HS-5 (cell line): ENCODE measurements at places on chromosomes 1 and 21.

- DNase-seq, result no peak
These were observed 7.7 kb upstream of the FAM167B start for GRCh38 chr1:32239337-32239736.

DNA sequence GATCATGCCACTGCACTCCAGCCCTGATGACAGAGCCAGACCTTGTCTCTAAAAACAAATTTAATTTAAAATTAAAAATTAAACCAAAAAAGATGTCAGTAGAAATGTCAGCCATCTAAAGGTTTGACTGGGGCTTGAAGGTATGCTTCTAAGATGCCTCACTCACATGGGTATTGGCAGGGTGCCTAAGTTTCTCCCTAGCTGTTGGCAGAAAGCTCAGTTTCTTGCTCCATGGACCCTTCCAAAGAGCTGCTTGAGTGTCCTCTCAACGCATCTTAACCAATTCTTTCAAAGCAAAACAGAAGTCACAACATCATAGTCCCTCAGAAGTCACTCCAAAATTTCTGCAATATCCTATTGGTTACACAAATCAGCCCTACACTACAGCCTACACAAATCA lies 231.0 kb upstream of the ADGRL2 start:
- no peak for DNase-seq

DNA sequence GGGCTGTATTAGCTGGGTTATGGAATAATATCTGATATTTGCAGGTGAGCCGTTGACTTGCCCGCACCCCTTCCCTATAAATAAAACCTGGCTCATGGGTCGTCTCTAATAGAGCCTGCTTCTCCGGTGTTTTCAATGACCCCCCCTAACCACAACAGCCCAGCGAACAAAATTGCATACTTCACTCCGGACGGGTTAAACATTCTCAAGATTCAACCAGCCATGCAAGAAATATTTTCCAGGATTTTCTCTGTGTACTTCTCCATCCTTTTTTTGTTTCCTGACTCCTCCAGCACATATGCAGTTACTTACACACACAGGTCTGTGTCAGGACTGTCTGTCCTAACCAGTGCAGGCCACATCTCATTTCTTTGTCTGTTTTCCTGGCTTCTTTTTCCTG lies 267.7 kb downstream of the ZNF648 start:
- no peak for DNase-seq

DNA sequence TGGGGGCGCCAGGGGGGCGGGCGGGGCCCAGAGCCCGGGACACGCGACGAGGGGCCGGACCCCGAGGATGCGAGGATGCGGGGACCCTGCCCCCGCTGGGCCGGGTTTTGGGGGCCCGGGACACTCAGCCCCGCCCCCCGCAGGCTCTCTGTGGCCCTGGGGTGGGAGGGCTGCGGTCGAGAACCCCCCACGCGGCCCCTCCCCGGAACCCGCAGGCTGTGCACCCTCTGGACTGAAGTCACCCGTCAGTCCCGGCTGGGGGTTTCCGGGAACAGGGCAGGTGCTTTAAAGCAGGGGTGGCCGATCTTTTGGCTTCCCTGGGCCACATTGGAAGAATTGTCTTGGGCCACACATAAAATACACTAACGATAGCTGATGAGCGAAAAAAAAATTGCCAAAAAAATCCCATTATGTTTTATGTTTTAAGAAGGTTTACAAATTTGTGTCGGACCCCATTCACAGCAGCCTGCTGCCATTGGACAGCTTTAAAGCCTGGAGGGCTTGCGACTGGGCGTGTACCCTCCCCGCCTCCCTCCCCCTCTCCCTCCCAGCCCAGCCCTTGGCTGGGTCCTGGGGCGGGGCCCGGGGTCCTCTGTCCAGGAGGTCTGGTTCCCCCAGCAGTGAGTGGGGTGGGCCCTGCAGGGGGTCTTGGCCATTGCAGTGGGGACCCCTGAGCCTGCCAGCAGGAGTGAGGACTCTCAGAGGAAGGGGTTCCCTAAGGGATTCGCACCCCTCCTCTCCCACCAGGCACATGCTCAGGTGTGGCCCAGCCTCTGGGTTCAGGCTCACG lies 21.6 kb upstream of the C1orf159 start:
- no peak for DNase-seq

GRCh38 chr1:187716160-187716559 lies 887.4 kb downstream of the PLA2G4A start:
- no peak for DNase-seq

- no peak for DNase-seq
These were observed 393 bp downstream of the BLZF1 start for GRCh38 chr1:169368406-169368769.

- DNase-seq, result no peak
These were observed 140.6 kb downstream of the RUNX1 start for GRCh38 chr21:34908419-34909055.

- no peak for DNase-seq
These were observed 123.3 kb downstream of the CNIH3 start for GRCh38 chr1:224739303-224739996.

- no peak for DNase-seq
These were observed 38.1 kb upstream of the SYT14 start for GRCh38 chr1:209899948-209900347.

DNA sequence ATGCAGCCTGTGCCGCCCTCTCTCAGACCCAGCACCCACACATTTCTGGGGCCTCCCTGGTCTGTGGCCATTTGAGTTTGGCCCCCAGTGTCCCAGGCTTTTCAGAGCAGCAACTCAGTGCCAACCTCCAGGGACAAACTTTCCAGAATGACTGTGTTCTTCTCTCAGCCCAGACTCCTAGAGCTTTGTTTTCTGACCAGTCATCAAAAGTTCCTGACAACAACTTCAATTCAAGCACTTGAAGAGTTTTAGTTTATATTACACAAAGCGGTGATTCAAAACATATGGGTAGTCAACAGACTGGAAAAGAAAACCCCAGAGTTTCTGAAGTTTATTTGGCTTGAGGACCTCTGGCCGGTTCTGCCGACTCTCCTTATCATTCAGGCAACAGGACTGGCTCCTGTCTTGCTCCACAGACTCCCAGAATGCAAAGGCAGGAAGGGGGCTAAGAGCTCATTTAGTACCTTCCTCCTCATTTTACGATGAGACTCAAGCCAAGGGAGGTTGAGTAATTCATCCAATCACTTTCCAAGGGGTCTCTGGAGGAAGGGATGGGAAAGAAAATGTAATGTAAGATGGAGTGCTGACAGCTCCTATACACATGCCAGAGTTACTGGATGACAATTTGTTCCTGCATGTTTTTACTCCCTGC lies 27.0 kb upstream of the TIAM1 start:
- DNase-seq, result no peak

- DNase-seq, result no peak
These were observed 5.4 kb downstream of the GBP7 start for GRCh38 chr1:89170170-89171066.

GRCh38 chr21:45555251-45555556 lies 13.0 kb upstream of the SLC19A1 start:
- DNase-seq, result no peak

DNA sequence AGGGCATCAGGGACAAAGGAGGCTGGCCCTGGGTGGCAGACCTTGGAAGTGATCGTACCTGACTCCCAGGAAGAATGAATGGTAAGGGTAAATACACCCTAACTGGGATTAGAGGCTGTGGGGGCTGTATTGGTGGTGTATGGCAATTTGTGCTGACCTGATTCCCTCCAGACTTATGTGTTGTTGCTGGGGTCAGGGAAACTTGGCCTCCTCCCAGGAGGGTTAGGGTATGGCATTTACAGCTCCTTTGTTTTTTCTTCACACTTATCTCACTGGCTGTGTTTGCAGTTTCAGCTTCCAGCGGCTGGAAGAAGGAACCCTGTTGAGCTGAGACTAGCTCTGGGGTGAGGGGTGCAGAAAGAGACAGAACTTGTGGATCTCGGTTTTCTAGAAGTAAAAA lies 8.2 kb downstream of the VANGL1 start:
- no peak for DNase-seq

- no peak for DNase-seq
These were observed 606.7 kb upstream of the CHRM3 start for GRCh38 chr1:238779716-238780115.

DNA sequence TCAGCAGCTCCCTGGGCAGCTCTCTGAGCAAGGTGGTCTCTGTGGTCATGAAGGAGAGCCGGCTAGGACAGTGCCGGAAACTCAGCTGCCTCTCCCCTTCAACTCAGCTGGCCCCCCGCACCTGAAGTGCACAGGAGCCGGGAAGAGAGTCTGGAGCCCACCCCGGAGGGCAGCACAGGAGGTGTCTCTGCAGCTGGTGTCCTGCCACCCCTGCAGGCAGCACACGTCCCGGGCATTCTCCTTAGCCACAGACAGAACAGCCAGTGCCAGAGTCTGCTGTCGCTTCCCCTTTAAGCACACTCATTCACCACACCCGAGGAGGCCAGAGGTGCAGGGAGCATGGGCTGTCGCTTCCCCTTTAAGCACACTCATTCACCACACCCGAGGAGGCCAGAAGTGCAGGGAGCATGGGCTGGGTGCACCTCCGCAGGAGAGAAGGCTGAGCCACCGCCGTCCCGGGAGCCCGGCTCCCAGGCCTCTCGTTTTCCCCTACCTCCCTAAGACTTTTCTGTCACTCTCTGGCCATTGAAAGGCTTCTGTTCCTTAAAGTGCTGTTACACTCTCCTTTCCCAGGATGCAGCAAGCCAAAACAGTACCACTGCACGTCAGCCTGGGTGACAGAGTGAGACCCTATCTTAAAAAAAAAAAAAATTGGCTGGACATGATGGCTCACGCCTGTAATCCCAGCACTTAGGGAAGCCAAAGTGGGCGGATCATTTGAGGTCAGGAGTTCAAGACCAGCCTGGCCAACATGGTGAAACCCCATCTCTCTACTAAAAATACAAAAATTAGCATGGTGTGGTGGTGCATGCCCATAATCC lies 16.9 kb upstream of the SAMD11 start:
- DNase-seq, result no peak

DNA sequence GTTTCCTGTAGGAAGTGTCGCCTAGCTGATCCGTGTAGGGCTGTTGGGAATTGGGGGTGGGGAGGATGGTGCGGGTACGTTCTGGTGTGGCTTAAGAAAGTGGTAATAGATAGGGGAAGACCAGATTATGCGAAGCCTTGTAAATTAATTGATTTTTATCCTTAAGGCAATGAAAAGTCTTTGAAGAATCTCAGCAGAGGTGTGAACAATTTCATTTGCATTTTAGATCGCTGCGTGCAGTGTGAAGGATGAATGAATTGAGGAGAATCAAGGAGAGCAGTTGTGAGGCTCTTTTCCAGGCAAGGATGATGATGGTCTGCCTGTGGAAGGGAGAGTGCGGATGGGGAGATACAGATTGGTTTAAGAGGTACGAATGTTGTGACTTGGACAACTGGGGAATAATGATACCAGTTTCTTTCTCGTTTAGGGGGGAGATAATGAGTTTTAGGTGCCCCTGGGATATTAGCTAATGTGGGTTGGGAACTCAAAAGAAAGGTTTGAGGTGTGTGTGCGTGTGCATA lies 813 bp upstream of the DEDD start:
- DNase-seq, result no peak
